ENCODE measurements at places on chromosomes 6 and 20.

GRCh38 chr6:131717836-131718542 lies 7.2 kb upstream of the CTAGE9 start:
- DNase-seq = no peak

- DNase-seq = no peak
These were observed 4.2 kb downstream of the BTNL2 start for GRCh38 chr6:32402812-32403211.

- DNase-seq = no peak
These were observed 50.0 kb upstream of the PLCB1 start for GRCh38 chr20:8082025-8082424.

- no peak for DNase-seq
These were observed 164.8 kb downstream of the MRPL14 start for GRCh38 chr6:43962458-43962857.

DNA sequence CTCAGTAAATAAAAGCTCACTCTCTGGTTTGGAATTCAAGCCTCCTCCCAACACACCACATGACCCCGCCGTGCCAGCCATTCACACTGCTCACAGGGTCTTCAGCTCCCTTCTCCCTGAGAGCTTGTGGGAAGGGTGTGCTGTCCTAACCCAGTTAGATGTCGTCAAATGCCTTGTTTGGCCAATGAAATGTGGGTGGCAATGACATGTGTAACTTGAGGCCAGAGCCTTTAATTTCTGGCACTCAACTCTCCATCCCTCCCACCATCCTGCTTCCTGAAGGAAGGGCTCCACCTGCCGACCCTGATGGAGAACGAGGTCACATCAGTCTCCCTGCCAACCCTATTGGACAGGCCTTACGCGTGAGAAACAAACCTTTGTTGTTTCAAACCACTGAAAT lies 224.5 kb upstream of the AGPAT4 start:
- DNase-seq = no peak

DNA sequence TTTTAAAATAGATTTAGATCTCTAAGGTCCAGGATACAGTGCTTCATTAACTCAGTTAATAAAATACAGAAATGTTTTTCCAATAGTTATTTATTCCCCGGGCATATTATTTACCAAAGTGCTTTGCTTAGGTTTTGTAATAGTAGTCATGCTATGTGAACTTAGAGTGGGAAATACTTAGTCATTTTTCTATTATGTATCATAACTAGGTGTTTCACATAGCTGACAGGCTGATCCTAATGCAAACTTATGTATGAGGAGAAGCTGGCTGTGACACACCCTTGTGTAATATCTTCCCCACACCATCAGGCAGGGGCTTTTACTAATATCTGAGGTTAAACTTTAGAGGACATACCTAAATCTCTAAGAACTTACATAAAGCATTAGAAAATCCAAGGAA lies 277.7 kb upstream of the RIMS1 start:
- DNase-seq = no peak

DNA sequence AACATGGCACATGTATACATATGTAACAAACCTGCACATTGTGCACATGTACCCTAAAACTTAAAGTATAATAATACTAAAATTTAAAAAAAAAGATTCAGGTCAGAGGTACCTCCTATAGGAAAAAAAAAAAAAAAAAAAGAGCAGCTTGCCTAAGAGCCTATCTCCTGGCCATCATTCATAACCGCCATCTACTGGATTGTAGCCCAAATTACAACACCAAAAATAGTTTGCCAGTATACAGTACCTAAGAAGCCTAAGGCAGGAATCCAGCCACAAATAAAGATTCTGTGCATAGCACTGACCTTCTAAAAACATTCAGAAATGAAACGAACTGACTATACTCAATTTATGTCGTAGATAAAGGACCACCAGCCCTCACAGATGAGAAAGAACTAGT lies 438.4 kb upstream of the ADGRB3 start:
- no peak for DNase-seq
